Caco-2 (cell line): ENCODE measurements at places on chromosomes 4 and X. TPM values are rescaled to one million over a fixed set of nuclear protein-coding genes. Genes with fewer than 3 reads are reported as not detected.

DNA sequence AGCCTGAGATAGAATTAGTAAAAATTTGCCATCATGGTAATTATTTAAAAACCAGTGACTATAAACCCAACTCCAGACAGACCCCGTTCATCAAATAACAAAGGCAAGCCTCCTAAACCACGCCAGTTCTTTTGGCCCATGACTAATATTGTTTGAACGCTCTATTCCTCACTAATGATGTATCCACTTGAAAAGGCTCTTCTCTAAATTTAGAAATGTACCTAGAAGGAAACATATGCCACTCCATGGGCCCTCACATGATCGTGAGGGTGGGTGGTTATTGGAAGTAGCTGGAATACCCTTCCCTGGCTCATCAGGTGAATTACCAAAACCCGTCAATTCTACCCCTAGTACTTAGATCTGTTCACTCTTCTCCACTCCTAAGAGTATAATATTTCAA is 249.2 kb downstream of the COL25A1 start:
- H3K27me3 ChIP-seq = no peaks in the 10 kb centered on the region
- H3K4me3 ChIP-seq = no peak overlapping the region
- no peak for DNase-seq

The FAT4 gene
- 0.05 TPM in 1 of 2 replicates, not detected in the other for total RNA-seq

- no peaks in the 10 kb centered on the region for H3K27me3 ChIP-seq
- H3K4me3 ChIP-seq = no peak overlapping the region
- H3K27ac ChIP-seq = no peak overlapping the region
- no peak for DNase-seq
These were observed 104.1 kb downstream of the COX7B2 start for GRCh38 chr4:46804781-46805413.

DNA sequence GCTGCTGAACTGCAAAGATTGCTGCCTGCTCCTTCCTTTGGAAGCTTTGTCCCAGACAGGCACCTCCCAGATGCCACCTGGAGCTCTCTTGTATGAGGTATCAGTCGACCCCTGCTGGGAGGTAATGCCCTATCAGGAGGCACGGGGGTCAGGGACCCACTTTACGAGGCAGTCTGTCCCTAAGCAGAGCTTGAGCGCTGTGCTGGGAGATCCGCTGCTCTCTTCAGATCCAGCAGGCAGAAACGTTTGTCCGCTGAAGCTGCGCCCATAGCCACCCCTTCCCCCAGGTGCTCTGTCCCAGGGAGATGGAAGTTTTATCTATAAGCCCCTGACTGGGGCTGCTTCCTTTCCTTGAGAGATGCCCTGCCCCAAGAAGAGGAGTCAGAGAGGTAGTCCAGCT is 197.5 kb downstream of the NAF1 start:
- no peak overlapping the region for H3K4me3 ChIP-seq
- H3K4me1 ChIP-seq = no peaks in the 10 kb centered on the region
- no peaks in the 10 kb centered on the region for H3K36me3 ChIP-seq
- no peak for DNase-seq

- H3K27ac ChIP-seq = no peak overlapping the region
- no peak overlapping the region for H3K4me3 ChIP-seq
- no peak for DNase-seq
These were observed 254.2 kb downstream of the NAF1 start for GRCh38 chr4:162912482-162912881.

- H3K27ac ChIP-seq = no peak overlapping the region
- H3K27me3 ChIP-seq = no peaks in the 10 kb centered on the region
- peaks cover 7% of the 10 kb centered on the region; the same call in 1 of the 2 replicates for H3K4me1 ChIP-seq
- DNase-seq = no peak
- H3K36me3 ChIP-seq = no peaks in the 10 kb centered on the region
These were observed 245.9 kb downstream of the MID1IP1 start for GRCh38 chrX:39047174-39047573.

The GPRASP3 gene
- total RNA-seq = 2.6 and 2.8 TPM in 2 replicates

The UBQLN2 gene
- 20.3 and 22.6 TPM in 2 replicates for total RNA-seq

The GC gene
- total RNA-seq = not detected in 2 replicates

The HNRNPH2 gene
- 46.1 TPM in 2 replicates for total RNA-seq

The AWAT1 gene
- not detected in 2 replicates for total RNA-seq

GRCh38 chrX:55206162-55206941 is 13.8 kb upstream of the PAGE5 start:
- DNase-seq = no peak
- H3K27ac ChIP-seq = no peak overlapping the region
- H3K27me3 ChIP-seq = no peaks in the 10 kb centered on the region
- no peaks in the 10 kb centered on the region for H3K4me1 ChIP-seq
